ENCODE measurements at places on chromosomes 1 and 21.

- no peak for DNase-seq
These were observed 1.4 kb downstream of the PRAMEF18 start for GRCh38 chr1:13224480-13225060.

GRCh38 chr1:157034137-157034800 lies 11.3 kb downstream of the ARHGEF11 start:
- no peak for DNase-seq

DNA sequence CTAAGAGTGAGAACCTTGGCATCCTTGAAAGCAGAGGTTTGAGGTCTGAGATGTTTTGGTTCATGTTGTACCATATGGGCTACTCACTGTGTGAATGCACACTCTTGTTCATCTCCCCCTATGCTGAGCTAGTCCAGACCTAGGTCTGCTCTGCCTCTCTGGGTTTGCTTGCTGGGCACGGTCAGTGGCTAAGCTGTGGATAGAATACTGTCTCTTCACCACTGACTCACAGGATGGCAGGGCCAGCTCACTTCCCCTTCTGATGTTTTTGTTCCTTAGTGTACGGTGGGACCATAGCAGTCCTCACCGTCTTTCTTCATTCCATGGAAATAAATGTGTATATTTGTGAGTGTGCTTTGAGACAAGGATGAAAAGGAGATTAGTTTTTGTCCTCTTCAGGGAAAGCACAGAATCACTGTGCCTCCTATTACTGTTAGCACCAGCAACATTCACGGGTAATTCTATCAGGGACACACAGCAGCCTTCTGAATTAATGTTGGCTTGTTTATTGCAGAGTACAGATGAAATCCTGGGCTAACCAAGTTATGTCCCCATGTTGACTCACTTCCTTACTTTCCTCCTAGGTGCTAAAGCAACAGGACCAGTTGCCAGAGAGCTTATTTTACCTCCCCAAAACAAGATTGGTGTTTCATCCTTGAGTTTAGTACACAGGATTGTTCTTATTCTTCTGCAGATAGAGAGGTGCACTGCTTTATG lies 56.9 kb upstream of the IVNS1ABP start:
- no peak for DNase-seq

GRCh38 chr1:58890609-58891008 lies 106.8 kb upstream of the JUN start:
- DNase-seq, result no peak

DNA sequence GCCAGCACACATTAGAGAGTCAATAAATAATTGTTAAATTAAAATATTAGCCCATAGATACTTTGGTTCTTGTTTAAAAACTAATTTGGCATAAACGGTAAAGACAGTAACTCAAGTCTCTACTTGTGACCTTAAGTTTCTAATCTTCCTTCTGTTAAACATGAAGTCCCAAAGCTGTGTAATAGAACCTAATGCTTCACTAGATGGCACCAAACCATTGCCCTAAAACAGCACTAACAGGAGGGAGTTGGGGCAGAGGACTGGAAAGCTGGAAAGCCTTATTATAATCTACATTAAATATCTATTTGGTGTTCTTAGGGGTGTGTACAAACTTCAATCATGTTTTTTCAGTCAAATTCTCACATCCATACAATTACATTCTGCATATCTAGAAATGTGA lies 176.7 kb downstream of the OLFM3 start:
- DNase-seq, result no peak

- DNase-seq, result no peak
These were observed 940 bp upstream of the USF1 start for GRCh38 chr1:161046605-161047228.

DNA sequence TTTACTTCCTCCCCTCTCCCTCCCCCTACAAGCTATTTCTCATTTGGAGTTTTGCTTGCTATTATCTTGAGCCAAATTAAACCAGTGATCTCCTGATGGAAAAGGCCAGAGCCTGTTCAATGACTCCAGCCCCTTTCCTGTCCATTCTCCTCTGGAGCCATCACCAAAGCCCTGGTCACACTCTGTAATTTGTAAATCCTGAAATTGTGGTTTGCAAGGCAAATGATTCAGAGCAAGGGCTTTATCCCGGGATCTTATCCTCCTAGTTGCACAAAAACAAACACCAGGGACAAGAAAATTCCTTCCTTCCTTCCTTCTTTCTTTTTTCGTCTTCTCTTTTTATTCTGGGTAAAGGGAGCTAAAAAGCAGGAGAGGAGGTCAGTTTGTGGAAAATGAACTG lies 366.1 kb upstream of the ST6GALNAC5 start:
- DNase-seq, result no peak

DNA sequence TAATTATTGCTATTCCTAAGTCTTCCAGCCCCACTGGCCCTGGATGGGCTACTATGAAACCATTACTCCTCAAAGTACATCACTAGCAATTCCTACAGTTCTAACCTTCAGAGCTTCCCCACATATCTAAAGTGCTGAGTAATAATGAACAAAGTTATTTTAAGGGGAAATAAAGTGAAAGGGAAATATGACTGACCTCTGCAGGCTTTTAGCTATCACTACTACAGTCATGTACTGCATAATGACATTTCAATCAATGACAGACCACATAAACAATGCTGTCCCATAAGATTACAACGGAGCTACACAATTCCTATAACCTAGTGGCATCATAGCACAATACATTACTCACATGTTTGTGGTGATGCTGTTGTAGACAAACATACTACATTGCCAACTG lies 32.5 kb upstream of the ASPM start:
- no peak for DNase-seq

DNA sequence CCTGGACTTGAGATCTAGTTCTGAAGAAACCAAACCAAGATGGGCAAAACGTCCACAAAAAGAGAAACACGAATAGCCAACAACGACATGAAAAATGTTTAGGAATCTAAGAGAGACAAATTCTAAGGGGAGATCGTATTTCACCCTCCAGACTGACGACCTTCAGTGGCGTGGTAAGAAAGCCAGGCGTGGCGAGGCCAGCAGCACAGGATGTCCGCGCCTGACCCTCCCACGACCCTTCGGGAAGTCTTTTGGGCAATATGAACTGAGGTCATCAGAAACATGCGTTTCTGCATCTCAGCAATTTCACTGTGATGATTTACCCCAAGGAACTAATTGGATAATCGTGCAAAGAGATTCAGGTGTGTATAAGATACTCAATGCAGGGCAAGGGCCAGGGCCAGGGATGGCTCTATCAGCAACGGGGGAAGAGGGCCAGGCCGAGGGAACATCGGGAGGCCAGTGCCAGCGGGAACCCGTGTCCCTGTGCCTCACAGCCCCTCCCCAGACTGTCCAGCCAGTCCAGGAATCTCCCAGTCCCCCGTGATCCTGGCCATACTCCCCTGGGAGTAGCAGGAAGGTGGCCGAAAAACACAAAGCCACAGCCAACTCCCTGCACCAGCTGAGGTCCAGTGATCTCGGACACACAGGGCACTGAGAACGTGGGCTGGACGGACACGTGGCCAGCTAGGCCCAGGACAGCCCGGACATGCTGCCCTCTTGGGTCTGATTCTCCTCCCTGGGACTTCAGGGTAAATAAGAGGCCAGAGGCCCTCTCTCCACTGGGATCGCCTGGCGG lies 53.6 kb upstream of the ADARB1 start:
- no peak for DNase-seq

DNA sequence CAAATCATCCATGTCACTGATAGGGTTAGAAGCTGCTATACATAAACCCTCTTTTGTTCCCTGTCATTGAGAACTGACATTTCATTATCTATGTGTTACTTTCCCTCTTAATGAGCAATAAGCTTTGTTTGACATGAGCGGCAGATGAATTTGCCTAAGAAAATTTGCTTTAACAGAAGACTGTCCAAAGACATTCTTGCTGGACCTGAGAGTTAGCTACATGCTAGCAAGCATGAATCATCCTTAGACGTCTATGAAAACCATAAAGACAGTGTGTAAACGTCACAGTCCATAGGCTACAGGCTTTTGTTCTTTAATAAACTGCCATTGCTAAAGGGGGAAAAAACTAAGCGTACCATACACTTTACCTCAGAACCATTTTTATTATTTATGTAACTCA lies 73.1 kb downstream of the TNFSF4 start:
- DNase-seq, result no peak

Data from GM18507 (cell line).